Endothelial cell of umbilical vein (primary cell): ENCODE measurements at places on chromosomes 6 and 20. TPM values are rescaled to one million over a fixed set of nuclear protein-coding genes. Genes with fewer than 3 reads are reported as not detected.

DNA sequence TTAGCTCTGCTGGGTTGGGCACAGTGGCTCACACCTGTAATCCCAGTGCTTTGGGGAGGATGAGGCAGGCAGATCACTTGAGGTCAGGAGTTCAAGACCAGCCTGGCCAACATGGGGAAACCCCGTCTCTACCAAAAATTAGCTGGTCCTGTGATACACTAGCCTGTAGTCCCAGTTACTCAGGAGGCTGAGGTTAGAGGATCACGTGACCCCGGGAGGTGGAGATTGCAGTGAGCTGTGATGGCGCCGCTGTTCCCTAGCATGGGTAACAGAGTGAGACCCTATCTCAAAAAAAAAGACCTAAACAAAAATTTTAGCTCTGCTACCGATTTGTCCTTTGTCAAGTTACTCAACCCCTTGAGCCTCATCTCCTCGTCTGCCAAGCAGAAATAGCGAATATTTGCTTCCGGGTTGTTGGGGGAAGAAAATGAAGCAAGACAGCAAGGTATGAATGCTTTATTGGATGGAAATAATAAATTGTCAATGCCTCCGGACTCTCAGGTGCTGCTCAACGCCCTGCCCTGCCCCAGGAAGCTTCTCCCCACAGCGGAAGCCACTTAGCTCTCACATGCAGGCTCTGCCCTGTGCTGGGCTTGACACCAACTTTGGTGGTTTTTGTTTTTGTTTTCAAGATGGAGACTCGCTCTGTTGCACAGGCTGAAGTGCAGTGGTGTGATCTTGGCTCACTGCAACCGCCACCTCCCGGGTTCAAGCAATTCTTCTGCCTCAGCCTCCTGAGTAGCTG is 24.9 kb upstream of the ITCH start:
- no peak for DNase-seq

DNA sequence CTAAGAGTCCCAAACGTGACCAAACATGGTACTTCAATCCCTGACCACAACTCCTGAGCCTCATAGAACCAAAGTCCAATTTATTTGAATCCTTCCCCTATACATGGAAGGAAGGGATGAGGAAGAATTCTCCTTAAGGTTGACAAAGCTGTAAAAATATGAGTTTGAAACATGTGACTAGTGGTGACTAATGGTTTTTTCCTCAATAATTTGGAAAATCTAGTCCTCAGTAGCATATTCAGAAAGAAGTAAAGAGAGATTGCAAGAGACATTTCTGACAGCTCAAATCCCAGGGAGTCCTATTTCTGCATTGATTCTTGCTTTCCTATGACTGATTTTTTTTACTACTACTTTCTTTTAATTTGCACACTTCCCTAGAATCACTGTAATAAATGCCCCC is 443.7 kb downstream of the FRK start:
- no peak for DNase-seq

FKBP1C gene
- polyA plus RNA-seq, result 1.7 and 2.0 TPM in 2 replicates

DNA sequence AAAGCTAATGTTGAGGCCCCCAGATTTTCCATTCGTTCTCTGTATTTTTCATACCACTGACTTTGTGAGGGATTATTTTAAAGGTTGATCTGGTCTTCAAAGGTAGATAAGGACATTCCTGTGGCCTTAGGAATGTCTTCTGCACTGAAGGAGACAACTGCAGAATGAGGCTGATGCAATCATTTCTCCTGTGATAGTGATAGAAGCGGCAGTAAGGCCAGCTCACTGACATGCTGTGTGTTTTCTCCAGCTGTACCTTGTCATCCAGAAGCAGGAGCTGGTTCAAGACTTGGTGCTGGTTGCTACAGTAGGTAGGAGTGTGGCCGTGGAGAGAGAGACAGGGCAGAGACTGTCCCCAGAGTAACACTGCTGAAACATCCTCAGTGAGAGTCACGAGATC is 53.8 kb downstream of the DCBLD1 start:
- DNase-seq, result no peak

DEFB124 gene
- not detected in 2 replicates for polyA plus RNA-seq

CLIC5 gene
- not detected in 2 replicates for polyA plus RNA-seq

- DNase-seq, result no peak
These were observed 68.4 kb upstream of the PHACTR1 start for GRCh38 chr6:12648171-12648570.

RNASET2 gene
- polyA plus RNA-seq, result 11.2 and 11.4 TPM in 2 replicates

DNA sequence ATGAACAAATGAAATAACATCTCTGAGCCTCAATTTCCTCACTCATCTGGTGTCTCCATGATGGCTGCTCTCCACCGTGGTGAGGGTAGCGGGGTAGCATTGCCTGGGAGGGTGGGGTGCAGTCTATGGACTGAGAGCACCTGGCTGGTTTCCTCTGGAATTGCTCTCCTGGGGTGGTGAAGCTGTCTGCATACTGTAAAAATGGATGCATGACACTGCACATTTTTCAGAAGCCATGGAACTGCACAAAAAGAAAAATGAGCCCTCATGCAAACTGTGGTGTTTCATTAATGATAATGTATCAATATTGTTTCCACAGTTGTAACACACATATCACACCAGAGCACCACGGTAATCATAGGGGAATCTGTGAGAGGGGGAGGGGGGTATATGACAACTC is 12.1 kb upstream of the ITPR3 start:
- no peak for DNase-seq

DNA sequence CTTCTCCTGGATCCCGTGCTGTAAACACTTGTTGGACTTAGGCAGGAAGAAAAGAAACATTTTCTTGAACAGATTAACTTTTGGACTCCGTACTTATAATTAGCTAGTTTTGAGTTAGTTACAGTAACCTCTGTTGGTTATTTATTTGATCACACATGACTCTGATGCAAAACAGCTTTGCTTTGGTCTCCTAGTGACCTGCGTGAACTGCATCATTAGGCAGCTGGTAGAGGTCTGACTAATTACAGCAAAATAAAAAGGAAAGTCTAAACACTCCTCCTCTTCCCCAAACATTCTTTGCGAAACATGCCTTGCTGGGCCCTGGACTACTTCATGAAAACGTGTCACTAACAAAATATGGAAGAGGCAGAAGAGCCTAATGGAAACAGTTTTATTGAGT is 61.1 kb upstream of the ZFP64 start:
- no peak for DNase-seq

EFCAB8 gene
- polyA plus RNA-seq, result 0.01 and 0.08 TPM in 2 replicates

COL9A3 gene
- polyA plus RNA-seq, result 0.19 and 0.46 TPM in 2 replicates

- DNase-seq, result no peak
These were observed 615.4 kb downstream of the MAFB start for GRCh38 chr20:40073535-40074111.

DNA sequence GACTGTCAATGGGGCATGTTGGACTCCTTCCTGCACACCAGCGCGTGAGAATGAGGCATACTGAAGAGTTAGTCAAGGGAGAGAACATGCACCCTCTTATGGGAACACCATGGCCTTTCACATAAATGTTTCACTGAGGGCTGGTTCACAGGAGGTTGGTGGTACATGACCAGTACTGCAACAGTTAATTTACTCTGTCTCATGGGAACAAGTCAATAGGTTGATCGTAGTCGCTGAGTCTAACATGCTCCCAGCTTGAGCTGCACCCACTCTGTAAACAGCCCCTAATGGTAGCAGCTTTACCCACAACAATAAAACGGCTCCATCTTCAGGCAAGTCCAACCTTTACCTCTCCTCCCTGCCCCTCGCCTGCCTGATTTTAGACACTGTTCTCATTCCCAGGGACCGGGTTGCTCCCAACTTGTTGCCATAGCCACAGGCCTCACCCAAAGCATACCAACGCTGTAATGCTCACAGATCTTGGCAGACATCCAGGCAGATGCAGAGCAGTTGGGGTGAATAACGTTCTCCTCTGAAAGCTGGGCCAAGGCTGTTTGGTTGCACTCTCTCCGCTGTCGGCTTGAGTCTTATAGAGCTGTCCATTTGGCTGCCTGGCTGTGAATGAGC is 111.3 kb downstream of the LY86 start:
- no peak for DNase-seq

DNA sequence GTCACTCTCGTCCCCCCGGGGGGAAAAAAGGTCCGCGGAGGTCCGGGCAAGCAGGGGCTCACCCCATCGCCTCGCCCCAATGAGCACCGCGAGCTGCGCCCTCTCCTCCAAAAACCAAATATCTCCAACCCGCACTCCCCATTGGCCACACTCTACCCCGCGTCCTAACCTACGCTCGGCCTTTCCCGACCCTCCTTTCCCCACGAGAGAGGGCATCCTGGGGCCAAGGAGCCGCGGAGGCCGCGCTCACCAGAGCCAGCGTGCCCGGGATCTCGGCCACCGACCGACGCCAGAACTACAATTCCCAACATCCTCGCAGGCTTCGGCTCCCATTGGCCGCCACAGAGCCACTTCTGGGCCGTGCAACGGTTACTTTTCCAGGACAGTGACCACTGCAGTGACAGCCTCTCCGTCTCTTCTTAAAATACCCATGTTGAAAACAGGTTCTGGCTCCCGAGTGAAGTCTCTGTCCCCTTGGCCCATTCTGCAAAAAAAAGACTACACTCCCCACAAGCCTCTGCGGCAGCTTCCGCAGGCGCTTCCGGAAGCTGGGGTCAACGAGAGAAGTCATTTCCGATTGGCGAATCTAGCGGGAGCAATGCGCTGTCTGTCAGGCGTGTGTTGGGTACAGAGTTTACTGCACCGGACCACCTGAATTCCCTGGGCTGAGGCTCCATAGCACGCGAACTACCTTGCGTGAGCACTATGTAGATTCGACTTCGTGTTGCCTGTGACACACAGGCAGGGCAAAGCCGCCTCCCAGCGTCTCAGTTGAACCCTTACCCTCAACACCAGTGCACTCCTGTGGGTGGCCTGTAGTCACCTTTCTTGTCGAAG is at the start of gene ZNF343:
ZNF343 (minus strand) TSS at position 285 of the 837 bp plus-strand sequence. CDS start 15,020 bp downstream, outside the sequence.
- DNase-seq, result peak; percentile 90

CST4 gene
- polyA plus RNA-seq, result not detected in 2 replicates

SLC22A7 gene
- polyA plus RNA-seq, result not detected in 2 replicates

GRCh38 chr6:9295644-9296043 is 860.3 kb upstream of the SLC35B3 start:
- DNase-seq, result peak; percentile 46

DNA sequence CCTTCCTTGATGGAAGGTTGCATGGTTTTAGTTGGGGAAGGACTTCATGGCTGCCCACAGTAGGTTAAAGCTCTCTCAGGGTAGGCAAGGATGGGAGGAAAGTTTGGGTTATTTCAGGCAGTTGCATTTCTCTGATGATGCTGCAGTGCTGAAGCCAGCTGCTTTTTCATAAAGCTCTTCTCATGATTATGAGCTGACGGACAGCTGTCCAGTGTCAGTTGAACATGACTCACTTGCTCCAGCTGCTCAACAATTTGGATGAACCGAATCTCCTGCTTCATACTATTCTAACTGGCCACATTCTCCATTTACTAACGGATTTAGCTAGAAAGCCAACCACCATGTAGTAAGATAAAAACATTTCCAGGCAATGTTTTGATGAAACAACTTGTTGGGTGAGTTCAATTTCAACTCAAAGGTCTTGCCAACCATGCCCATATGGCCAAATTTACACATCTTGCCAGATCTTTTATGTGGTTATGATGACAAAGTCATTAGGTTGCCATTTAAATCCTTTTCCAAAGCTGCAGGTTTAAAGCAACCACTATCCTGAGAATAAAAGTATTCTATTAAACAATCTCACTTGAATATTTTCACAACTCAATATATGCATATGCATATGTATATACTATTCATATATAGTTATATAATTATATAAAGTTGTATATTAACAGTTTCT is 125.9 kb downstream of the HS3ST5 start:
- DNase-seq, result no peak

MAP7 gene
- polyA plus RNA-seq, result 0.07 and 0.10 TPM in 2 replicates

CTCFL gene
- polyA plus RNA-seq, result not detected in 2 replicates

FAXC gene
- 2.8 and 3.4 TPM in 2 replicates for polyA plus RNA-seq

OR12D3 gene
- not detected in 2 replicates for polyA plus RNA-seq

SDC4 gene
- polyA plus RNA-seq, result 23.1 and 26.3 TPM in 2 replicates

DNA sequence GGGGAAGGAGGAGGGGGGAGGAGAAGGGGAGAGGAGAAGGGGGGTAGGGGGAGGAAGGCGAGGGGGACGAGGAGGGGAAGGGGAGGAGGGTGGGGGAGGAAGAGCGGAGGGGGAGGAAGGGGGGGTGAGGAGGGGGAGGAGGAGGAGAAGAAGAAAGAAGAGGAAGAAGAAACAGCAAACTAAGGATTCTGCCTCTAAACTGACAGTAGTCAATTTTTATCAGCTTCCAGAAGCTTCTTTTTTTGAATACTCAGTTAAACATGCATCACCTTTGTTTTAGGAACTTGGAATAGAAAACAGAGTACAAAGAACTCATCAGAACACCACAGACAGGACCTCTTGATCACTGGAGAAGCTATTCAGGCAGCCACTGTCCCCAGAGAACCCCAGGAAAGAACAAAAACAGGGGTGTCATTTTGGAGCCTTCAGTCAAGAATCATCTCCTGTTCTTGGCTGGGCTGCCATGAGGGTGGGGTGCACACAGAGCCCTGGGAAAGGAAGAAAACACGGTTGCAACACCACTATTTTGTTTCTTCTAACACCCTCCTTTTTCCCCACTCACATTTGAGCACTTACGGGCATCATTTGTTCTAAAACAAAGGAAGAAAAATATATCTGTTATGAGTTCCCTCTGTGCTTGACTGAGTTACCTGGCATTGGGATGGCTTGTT is 67.4 kb downstream of the TMEM170B start:
- DNase-seq, result no peak

DNA sequence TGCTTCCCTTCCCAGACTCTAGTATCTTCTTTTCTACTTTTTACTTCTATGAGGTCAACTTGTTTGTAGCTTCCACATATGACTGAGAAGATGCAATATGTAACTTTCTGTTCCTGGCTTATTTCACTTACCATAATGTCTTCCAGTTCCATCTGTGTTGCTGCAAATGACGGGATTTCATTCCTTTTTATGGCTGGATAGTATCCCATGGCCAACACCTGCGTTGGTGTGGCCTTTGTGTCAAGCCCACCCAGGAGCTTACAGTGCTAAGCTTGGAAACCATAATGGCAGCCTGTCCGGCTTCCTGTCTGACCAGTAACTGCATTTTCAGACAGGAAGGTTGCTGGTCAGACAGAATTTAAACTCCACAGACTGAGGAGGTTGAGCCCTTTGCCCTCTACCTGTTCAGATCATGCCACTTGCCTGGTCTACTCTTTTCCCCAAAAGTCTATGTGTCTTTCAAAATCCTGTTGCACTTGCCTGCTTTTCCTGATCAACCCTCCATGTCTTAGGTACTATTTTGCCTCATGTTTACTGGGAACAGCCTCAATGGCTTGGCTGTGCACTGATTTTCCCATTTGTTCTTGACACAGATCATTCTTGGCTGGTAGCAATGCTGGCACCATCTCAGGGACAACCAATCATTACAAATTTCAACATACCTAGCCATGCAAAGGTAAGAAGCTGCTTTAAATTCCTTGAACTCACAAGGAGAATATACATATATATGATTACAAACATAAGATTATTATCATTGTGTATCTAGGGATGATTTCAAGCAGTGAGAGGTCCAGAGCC is 114.3 kb upstream of the PLEKHG1 start:
- DNase-seq, result no peak

- no peak for DNase-seq
These were observed 33.4 kb downstream of the LRRC1 start for GRCh38 chr6:53828215-53828614.

DEFB132 gene
- not detected in 2 replicates for polyA plus RNA-seq

DNA sequence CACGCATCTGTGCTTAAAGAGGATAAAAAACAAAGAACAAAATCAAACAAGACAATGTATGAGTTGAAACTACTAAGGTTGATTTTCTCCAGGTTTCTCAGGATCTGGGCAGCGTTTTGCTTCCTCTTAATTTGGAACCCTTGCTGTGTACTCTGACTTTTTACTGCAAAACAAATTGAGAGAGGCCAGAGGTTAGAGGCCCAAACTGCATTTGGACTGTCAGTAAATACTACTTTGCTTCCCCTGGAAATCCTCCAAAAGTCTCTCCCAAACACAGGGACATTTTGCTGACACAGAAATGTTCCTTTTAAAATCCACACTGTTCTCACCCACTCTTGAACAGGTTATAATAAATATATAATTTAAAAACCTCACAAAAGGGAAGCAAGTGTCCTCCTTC is 1.1 kb downstream of the ARG1 start:
- no peak for DNase-seq
